ENCODE measurements at places on chromosomes 5 and 9.
A peak's percentile ranks its signal among the peaks of the same experiment; 100 is the strongest.

- no peak for DNase-seq
Observed at GRCh38 chr5:126659805-126660482, 59.2 kb downstream of the PHAX start.

- DNase-seq: no peak
Observed at GRCh38 chr5:137300411-137301240, 198.5 kb downstream of the SPOCK1 start.

DNA sequence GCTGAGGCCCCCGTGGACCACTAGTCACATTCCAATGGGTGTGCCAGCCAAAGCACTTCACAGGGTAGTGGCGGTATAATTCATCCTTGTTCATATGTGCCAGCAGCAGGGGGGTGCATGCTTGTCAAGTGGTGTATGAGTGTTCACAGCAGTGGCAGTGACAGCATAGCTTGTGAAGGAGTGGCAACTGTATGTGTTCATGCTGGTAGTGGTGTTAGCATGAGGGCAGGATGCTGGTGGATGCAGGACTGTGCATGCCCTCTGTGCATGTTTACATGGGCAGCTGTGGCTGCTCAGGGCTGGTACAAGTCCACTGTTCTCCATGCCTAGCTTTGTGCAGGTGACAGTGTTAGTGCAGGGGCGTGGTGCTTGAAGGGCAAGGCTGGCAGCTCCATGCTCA lies 253.4 kb upstream of the DMAC1 start:
- no peak for DNase-seq

- DNase-seq: no peak
Observed at GRCh38 chr9:135152614-135153334, 65.3 kb downstream of the OLFM1 start.

DNA sequence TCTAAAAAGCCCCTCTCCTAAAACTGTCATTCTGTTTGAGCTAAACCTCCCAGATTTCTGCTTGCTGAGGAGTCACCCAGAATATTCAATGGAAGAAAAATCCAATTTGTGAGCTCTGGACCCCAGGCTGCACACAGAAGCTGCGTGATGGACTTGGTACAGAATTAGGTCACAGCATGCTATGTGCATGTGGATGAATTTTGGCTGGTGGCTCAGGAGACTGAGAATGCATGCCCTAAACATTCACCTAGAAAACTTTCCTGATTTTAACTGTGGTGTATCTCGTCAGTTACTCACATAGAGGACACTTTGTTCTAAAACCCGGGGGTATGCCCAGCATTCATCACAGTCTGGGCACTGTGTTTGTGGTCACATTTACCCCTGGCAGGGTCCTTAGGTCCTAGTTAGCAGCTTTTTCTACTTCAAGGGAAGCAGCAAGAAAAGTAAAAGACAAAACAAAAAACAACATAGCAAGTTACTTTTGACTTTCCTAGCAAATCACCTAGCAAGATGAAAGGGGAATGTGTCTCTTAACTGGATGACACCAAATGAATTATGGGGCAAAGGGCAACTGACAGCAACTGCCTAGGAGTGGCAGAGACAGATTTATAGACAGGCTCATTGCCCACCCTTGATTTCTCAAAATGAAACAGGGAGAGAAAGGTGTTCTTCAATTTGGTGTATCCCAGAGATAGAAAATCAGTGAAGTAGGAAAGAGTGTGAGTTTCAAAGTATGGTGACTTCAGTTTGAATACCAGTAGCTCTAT lies 8.3 kb upstream of the SHROOM1 start:
- DNase-seq: peak; percentile 24

GRCh38 chr5:75513841-75514240 lies 2.1 kb downstream of the POLK start:
- DNase-seq: no peak

DNA sequence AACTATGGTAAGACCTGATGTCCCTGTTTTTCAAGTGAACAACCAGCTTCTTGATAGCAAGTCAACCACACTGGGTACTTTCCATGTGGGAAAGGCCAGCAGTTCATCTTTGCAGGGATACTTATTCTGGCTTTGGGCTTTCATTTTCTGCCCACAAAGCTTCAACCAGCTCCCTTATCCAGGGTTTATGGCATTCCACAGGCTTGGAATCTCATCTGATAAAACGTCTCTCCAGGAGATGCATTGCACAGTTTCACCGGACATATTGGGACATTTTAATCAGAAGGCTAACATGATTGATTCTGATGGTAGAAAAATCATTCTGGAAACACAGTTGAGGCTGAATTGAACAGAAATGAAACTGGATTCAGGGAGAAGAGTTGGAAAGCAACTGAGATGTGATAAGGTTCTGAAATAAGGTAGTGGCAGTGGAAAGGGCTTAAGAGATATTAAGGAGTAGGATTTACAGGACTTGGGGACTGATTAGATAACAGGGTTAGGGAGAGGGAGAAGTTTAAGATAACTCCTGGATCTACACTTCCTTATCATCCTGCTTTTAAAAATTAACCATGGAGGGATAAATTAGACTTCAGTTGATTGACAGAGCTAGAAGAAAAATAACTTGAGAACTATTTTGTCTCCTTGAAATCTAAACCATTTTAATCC lies 195.8 kb upstream of the FBXL7 start:
- DNase-seq: no peak

GRCh38 chr5:172868924-172869591 lies 35.0 kb downstream of the ERGIC1 start:
- no peak for DNase-seq

- DNase-seq: no peak
Observed at GRCh38 chr5:84764227-84764626, 379.5 kb upstream of the EDIL3 start.

DNA sequence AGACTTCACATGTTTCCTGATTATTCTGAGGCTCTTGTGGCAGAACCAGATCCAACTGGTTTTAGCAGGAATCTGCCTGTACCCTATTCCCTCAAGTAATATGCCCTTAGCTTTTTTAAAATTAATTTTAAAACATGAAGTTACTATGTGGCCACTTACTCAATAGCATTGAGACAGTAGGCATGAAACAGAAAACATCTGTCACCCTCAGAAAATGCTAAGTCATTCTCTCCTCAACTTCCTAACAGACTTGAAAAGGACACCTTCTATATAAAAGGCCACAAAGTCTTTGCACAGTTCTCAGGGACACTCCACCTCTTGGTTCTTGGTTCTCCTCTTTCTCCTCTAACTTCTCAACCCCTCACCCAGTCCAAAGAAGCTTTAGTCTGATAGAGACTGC lies 277.8 kb downstream of the RAB3C start:
- DNase-seq: no peak

DNA sequence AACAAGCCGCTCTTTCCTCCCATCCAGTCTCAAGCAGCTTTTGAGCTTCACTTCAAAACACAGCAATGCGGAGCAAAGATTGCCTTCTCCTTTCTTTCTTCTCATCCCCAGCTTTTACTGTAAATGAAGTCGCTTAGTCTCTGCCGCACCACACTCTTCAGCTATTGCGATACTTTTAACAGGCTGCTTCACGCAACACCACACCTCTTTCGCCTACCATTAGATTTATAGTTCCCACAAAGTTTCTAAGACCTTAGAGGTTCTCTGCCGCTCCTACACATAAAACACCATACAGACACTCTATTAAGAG lies 711 bp downstream of the PGGT1B start:
- DNase-seq: no peak

- DNase-seq: no peak
Observed at GRCh38 chr5:168356592-168356991, 65.1 kb downstream of the WWC1 start.

DNA sequence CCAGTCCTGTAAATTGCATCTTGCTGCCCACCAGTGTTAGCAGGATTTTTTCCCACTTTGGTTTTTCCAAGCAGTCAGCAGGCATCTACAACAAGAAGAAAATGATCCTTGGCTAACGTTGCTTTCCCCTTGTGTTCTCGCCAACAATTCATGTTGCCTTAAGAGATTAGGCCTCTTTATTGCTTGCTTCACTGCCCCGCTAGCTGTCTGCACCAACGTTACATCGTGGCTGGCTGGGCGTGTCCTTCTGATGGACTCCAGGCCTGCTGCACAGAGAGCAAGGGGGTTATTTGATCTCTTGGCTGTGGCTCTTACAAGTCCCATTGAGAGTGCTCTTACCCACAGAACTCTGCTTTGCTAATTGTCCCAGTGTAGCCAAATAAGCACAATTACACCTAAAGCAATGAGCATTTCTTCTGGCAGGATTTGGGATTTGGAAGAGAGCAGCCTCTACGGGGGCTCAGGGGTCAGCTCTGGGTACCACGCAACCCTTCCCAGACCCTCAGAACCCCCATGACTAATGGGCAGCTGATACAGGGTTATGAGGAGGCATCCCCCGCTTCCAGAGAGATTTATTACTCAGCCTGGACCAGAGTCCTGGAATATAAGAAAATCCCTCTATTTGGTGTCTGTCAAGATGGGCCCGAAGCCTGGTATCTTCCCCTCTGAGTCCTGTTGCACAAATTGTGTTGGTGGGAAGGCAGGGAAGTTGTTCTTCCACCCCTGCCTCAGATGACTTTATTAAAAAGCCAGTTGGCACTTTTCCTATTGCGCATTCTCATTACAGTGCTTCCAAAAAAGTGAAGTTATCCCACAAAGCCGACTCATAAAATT lies 17.6 kb downstream of the DCANP1 start:
- DNase-seq: no peak

DNA sequence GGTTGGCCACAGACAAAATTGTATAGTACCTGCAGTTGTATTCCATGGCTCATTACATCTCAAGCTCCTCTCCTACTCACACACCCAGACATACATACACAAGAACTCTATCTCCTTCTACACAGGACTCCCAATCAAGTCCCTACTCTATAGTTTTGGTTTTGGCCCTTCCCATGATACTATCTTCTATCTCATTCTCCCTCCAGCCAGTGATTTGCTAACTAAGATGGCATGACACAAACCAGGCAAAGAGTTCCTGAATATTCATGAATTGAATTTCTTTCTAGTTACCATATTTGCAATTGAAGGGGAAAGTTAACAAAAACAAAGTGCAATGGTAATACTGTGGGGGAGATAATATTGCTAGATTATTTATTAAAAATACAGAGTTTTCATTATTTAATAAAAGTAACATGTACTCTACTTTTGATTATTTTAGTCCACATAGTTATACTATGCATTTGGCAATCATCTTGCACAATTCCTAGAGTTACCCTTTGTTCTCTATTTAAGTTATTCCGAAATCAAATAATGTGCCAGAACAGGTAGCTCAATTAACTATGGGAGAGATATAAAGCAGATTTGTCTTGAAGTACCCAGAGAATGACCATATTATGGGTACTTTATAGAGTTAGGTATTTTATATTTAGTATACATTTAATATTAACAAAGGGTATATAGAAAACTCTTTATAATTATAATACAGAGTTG lies 9.6 kb upstream of the LURAP1L start:
- no peak for DNase-seq

- no peak for DNase-seq
Observed at GRCh38 chr5:126561908-126562307, 33.1 kb downstream of the ALDH7A1 start.

DNA sequence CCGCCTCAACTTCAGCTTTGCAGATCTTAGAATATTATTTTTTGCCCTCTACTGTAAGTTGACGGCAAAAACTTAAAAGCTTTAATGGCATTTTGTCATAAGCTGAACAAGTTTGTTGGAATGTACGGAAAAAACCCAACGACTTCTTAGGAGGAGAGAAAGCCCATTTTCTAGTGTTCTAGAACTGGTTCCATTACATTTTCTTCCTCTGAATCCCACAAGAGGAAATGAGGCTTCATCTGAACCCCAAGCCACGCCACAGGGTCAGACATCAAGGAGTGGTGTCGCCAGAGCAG lies 113.7 kb downstream of the LHFPL2 start:
- no peak for DNase-seq

GRCh38 chr5:132471944-132472343 lies 18.6 kb downstream of the IRF1 start:
- no peak for DNase-seq
